ENCODE measurements at places on chromosomes 6 and 20. TPM values are rescaled to one million over a fixed set of nuclear protein-coding genes. Genes with fewer than 3 reads are reported as not detected.

DNA sequence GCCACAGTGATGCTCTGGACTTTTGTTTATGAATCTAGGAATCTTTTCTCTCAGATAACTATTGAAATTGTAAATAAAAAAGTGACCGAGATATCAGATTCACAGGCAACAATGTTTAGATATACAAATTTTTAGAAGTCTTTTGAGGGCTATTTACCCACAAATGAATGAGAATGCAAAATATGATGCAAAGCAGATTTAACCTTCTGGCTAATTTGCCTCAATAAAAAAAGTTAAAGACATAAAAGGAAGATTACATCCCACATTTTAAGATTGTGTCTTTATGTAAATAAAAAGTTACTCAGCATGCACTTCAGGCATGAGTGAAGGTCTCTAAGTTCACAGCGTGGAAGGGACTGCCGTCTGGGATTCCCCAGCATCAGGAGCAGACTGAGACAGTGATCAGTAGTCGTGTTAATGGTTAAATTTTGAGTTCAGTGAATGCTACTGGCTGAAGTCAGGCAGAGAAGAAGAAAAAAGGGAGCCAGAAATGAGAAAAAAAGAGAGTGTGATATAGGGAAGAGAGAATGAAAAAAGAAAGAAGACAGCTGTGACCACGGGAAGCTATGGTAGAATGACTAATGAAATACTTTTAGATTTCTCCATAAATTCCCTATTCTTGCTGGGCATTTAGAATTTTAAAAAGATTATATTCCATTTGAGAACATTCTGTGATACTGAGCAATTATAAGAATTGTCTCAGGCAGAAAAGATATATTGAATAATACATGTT lies 93.6 kb downstream of the MYB start:
- no peaks in the 10 kb centered on the region for H3K4me1 ChIP-seq
- peaks cover 10% of the 10 kb centered on the region for H3K27me3 ChIP-seq
- H3K27ac ChIP-seq = no peak overlapping the region
- H3K4me3 ChIP-seq = no peak overlapping the region
- no peaks in the 10 kb centered on the region for H3K36me3 ChIP-seq

- peak; percentile 76 for DNase-seq
- peak overlapping the region; percentile 97 for H3K27ac ChIP-seq
- H3K4me3 ChIP-seq = peak overlapping the region; percentile 86
- H3K36me3 ChIP-seq = peaks cover 19% of the 10 kb centered on the region
Measured at GRCh38 chr6:26158581-26159356, 71.5 kb downstream of the HFE start.

DNA sequence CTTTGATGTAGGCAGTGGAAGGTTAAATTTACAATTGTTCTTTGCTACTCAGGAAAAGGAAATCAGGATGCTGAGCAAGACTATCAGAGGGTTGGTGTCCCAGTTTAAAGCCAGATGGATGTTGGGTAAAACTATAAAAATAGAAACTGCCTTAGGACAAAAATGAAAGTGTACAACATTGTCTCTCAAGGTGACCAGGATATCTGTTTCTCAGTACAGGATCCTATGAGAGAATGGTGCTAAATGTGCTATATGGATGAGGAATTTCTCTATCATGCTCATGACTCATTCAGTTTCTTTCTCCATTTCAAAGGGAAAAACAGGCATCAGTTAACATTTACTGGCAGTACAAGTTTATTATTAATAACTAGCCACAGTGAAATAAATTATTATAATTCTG lies 534.2 kb upstream of the GJE1 start:
- H3K36me3 ChIP-seq = no peaks in the 10 kb centered on the region
- no peak overlapping the region for H3K27ac ChIP-seq
- H3K4me3 ChIP-seq = no peak overlapping the region

AVP gene
- total RNA-seq = not detected

BTNL2 gene
- total RNA-seq = not detected

SLC22A2 gene
- not detected for total RNA-seq

Data from activated CD4-positive, alpha-beta T cell treated with anti-CD3 and anti-CD28 coated beads for 36 hours (primary cell).